Stimulated activated CD4-positive, alpha-beta T cell treated with anti-CD3 and anti-CD28 coated beads, Interleukin-12 subunit alpha, Interleukin-12 subunit beta, amount 100 ng/mL, for 4 hours (primary cell): ENCODE measurements at places on chromosomes 7 and 10.

DNA sequence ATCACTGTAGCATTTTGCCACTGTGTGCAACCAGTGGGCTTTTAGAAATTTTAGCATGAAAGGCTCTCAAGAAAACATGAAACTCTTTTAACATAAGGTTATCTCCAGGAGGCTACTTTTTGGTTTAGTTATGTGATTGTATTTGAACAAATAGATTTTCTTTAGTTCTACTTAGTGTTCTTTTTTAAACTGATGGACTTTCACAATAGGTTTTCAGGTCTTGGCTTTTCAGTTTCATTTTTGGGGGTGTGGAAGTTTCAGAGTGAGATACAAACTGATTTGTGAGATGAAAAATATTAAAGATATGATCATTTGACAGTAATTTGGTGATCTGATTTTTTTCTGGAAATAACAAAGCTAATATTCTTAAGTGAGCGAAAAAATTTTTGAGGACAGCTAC is 344.1 kb downstream of the PHF14 start:
- no peak for DNase-seq

DNA sequence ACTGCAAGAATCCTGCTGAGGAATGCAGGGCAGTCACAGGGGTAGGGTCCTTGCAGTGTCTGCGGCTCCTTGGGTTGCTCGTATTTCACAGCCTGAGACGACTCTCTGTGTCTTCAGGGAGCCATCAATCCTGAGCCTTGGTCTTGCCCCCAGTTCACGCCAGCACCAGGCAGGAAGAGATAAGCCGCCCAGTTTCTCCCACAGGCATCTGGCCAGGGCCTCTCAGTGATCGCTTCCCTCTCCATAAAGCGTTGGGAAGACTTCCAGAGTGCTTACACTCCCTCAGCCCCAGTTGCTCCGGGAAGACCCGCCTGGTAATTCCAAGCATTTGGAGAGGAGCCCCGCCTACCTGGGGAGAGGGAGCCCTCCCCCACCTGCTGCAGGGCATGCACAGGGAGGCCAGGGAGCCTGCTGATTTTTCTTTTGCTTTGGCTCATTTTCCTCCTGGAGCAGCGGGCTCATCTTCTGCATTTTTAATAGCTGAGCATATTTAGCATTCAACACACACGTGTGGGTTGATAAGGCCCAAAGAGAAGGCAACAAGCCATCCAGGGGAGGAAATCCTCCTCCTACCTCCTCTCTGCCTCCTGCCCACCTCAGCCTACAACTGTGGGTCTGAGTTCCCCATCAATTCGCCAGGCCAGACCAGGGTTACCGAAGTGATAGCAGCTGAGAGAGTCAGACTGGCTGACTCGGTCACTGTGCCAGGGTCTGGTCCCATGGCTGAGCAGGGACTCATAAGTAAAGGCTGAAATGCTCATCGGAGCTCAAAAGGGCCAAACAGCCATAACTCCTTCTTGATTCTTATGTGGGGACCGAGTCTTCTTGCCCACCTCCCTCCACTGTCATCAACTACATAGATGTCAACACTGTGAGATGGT is 74.4 kb upstream of the EFCAB10 start:
- DNase-seq, result no peak

- DNase-seq, result no peak
Observed at GRCh38 chr7:46719616-46720015, 798.5 kb upstream of the IGFBP3 start.

GRCh38 chr10:86357041-86357440 is 9.6 kb downstream of the GRID1 start:
- DNase-seq, result no peak

- DNase-seq, result no peak
Observed at GRCh38 chr7:108094933-108095710, 35.0 kb downstream of the LAMB4 start.

DNA sequence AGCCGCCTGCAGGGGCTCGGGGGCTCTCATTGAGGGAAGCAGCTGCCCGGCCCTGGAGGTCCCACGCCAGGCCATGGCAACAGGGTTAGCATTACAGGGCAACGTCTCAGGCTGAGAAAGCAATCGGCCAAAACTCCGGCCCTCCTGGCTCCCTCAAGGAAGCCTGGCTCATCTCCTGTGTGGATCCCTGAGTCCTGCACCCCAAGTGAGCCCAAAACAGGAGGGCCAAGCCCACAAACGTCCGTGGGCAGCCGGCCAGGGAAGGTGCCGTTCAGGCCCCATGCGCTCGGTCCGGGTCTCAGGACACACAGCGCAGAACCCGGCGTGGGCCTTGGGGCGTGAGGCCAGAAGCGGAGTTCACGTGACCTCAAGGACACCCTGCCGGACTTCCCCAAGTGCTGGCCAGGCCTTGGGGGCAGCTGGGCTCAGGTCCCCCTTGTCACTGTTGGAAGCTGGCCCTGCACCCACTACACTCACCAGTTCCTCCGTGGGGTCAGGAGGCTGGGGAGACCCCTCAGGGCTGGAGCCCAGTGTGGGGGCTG is 8.0 kb upstream of the PWWP2B start:
- no peak for DNase-seq

- no peak for DNase-seq
Observed at GRCh38 chr7:93890041-93890463, 501 bp downstream of the TFPI2 start.

DNA sequence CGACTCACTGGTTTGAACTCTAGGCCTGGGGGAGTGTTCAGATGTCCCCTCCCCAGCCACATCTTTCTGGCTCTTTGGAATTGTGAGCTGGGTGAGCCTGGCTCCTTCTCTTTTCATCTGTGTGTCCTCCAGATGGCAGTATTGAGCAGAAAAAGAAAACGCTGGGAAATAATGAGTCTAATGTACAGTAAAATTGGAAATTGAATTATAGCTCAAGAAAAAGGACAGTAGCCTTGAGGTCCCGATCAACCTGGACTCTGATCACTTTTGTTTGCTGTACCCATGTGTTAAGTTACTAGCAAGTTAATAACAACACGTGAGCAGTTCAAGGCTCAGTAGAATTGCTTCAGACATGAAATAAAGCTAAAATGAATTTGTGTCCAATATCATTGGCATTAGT is 77.9 kb downstream of the SNX10 start:
- no peak for DNase-seq

DNA sequence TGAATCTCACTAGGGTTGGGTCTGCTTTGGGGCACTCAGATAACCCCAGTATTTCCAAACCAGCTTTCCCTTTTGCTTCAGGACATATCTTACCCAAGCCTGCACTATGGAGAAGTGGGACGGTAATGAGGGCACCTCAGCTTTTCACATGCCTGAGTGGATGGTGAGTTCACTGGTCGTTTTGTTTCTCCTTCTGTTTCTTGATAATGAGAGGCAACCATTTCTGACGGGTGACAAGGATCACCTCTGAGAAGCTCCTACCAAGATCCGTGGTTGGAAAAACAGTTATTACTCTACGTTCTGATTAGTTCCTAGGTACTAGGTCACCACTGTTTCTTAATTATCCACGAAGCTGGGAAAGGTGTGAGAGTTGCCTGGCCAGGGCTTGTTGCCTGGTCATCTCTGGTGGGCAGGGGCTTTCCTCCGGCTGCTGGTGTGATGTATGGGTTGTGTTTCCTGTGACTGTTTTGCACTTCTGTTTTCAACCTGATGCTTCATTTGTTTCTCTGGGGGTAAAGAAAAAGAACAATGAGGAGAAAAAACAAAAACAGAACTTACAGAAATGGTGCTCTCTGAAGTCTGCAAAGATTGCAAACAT is 65.7 kb upstream of the STRIP2 start:
- DNase-seq, result no peak

DNA sequence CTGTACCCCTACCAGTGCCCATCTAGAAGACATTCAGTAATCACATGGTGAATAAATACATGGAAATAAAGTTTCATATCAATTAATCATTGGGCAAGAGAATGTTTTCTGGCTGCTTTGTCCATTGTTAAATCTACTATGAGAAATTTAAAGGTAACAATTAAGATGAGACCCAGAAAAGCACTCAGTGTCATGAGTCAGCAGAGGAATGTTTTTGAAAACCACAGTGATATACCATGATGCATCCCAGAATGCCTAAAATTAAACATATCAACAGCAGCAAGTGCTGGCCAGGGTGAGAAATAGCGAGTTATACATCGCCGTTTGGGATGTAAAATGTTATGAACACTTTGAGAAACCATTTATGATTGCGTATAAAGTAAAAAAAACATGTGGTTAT is 825.3 kb upstream of the C7orf33 start:
- no peak for DNase-seq

GRCh38 chr7:32670110-32671025 is 175.1 kb downstream of the AVL9 start:
- DNase-seq, result no peak
